ENCODE measurements at places on chromosomes 5 and 9. TPM values are rescaled to one million over a fixed set of nuclear protein-coding genes. Genes with fewer than 3 reads are reported as not detected.
A peak's percentile ranks its signal among the peaks of the same experiment; 100 is the strongest.

DNA sequence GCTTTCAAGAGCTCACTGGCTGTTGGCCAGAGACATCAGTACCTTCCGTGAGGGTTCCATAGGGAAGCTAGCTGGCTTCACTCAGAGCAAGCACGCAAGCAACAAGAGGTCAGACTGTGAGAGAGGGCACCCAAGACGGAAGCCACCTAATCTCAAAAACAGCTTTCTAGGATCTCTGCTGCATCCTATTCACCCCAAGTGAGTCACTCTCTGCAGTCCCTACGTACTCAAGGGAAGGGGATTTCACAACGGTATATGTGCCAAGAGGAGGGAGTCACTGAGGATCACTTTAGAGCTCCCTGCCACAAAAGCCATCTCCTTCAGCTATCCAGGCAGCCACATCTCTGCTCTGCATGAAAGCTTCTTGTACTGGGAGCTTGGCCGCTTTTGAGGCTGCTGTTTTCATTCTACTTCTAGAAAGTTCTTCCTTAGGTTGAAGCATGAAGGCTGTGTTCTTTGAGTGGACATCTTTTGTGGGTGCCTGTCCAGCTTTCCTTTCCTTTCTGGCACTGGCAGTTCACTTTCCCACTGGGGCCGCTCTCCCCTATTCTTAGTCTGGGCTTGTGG, 249.5 kb downstream of the MAN2A1 start:
- no peak overlapping the region for H3K4me3 ChIP-seq
- no peak overlapping the region for H3K27ac ChIP-seq
- no peaks in the 10 kb centered on the region for H3K27me3 ChIP-seq

DNA sequence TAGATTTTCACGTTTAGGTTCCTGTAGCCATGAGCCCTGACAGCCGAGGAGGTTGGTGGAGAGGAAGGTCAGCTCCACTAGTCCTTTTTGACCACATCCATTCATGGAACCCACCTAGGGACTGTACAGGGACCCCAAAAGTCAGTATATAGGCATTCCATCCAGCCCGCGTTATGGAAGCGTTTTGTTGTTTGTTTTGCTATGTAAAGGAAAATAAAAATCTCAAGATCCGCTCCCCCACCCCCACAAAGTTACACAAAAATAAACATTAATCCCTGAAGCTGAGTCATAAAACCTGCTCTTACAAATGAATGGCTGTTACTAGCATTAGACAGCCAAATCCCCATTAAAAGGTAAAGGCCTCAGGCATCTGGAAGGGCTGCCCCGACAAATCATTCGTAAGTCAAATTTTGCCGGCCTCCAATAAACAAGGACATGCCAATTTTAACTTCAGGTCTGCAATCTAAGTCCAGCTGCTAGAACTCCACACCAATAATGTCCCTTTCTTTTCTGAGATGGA, 292.9 kb downstream of the MED10 start:
- no peaks in the 10 kb centered on the region for H3K36me3 ChIP-seq
- H3K4me3 ChIP-seq, result no peak overlapping the region
- H3K4me1 ChIP-seq, result peaks cover 9% of the 10 kb centered on the region
- DNase-seq, result no peak

DNA sequence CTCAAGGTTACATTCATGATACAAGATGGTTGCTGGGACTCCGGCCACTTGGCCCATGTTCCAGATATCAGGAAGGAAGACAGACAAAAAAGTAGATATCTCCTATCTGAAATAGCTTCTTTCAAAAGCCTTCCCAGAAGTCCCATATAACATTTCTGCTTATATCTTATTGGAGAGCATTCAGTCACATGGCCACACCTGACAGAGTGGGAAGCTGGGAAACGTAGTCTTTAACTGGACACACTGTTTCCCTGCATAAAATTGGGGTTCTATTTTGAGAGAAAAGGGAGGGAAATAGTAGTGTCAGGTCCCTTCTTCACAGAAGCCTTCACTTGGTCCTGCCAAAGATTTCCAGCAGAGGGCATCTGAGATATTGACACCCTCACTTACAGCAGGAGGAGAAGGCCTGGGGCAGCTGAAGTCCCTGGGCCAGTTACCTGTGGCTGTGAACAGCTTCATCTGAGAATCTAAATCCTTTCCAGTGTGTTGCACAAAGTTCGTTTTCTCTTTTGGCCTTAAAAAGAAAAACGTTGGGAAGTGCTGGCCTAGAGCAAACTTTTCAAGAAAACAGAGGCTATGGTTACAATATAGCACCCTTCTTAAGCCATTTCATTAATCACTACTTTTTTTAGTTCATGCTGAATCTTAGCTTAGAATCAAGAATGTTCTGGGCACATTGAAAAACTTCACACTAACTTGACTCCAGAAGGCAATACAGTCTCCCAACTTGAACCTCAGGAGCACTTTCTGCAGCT, 33.5 kb downstream of the SPEF2 start:
- H3K4me1 ChIP-seq, result peaks cover 4% of the 10 kb centered on the region
- H3K27me3 ChIP-seq, result no peaks in the 10 kb centered on the region
- no peak for DNase-seq
- H3K36me3 ChIP-seq, result peaks cover 3% of the 10 kb centered on the region
- H3K4me3 ChIP-seq, result no peak overlapping the region

- peaks cover 19% of the 10 kb centered on the region for H3K4me1 ChIP-seq
- no peaks in the 10 kb centered on the region for H3K36me3 ChIP-seq
- DNase-seq, result no peak
- H3K4me3 ChIP-seq, result peak overlapping the region; percentile 95
- peak overlapping the region; percentile 87 for H3K27ac ChIP-seq
Observed at GRCh38 chr9:34456746-34457145, 1.6 kb downstream of the FAM219A start.

DNA sequence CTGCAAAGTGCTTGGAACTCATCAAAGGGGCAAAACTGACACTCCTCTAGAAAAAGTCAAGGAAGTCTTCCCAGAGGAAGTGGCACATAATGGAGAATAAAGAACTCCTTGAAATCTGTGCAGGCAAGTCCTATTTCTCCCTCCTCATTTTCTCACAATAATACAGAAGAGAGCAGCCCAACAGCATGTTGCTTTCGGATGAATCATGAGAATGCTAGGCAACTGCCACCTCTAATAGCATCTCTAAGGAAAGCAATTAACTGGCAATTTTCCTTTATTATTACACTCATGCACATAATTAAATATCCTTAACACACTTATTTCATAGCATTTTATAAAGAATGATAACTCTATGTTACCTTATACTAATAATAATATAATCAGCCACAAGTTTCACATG, 122.2 kb upstream of the PTGER4 start:
- H3K27ac ChIP-seq, result no peak overlapping the region
- H3K4me3 ChIP-seq, result no peak overlapping the region
- no peak for DNase-seq

DNA sequence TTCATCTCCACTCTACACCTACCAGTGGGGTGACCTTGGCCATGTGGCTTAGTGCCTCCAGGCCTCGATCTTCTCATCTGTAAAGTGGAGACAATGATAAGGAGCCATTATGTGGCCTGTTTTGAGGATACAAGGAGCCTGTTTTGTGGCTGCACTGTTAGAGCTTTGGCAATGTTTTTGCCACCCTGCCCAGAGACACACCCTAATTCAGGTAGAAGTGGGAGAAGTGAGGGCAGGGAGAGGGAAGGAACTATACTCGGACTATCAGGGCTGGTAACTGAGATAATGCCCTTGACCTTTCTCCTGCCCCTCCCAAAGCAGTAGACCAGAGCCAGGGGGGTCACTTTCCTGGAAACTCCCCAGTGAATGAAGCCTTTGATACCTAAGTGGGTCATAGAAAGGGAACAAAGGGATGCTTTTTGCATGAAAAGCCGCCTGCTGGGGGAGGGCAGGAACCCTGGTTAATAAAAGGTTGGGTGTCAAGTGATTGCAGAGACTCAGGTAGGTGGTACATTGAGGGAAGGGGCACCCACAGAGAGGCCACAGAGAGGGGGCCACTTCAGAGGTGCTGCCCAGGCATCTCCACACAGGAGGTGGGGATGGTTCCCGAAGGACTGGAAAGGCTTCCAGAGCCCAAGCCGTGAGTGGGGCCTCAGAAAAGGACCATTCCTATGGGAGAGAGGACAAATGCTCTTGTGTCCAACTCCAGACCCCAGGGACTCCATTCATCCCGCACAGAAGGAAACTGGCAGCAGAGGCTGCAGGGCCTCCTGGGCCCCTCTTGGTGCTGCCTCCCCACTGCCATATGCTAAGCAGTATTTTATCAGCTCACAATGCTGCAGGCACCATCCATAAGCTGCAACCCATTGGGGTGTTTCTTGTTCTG, 42.3 kb upstream of the VDAC1 start:
- no peaks in the 10 kb centered on the region for H3K4me1 ChIP-seq
- no peaks in the 10 kb centered on the region for H3K27me3 ChIP-seq
- no peak for DNase-seq
- H3K4me3 ChIP-seq, result no peak overlapping the region
- no peaks in the 10 kb centered on the region for H3K36me3 ChIP-seq
- H3K27ac ChIP-seq, result no peak overlapping the region

DNA sequence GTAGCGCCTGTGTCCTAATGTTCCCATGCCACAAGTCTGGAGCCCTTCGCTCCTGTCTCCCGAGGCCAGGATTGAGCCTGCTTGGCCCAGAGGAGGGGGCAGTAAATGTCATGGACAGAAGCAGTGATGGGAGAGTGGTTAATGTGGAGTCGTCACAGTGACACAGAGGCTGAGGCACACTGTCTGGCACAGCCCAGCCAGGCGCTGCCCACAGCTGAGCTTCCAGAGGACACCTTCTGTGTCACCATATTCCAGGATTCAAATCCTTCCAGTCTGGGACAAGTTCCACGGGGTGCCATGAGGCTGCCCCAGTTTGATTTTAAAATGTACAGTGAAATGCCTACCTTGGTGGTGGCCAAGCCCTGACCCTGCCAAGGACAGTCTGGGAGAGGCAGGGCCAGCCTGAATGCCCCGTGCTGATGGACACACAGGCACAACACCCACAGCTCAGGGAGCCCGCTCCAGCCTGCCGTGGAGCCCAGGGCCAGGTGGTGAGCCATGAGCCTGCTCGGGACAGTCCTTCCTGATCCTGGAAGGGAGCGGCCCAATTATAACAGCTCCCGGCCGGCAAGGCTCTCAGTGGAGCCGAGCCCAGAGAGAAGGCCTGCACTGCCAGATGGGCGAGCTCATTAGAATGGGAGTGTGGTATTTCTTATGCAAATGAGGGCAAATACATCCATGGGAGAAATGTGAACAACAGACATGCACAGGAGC, 99.1 kb upstream of the RUFY1 start:
- H3K4me1 ChIP-seq, result no peaks in the 10 kb centered on the region
- H3K27me3 ChIP-seq, result peaks cover 4% of the 10 kb centered on the region
- DNase-seq, result no peak
- no peak overlapping the region for H3K4me3 ChIP-seq

GRCh38 chr5:91361055-91361701, 21.9 kb downstream of the ARRDC3 start:
- no peak for DNase-seq
- H3K27ac ChIP-seq, result no peak overlapping the region
- H3K4me1 ChIP-seq, result peaks cover 7% of the 10 kb centered on the region
- no peak overlapping the region for H3K4me3 ChIP-seq
- no peaks in the 10 kb centered on the region for H3K27me3 ChIP-seq

DNA sequence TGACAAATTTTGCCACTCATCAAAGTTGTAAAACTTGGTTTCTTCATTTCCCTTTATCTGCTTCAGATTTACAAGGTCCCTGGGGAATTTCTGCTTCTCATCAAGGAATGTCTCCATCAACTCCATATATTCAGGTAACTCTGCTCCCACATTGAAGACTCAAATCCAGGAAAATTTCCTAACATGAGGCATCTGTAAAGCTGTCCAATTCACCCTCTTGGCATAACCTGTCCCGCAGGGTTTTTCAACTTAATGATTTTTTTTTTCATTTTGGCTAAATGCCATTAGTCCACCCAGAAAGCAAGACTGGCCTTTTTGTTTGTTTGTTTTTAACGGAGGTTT, 50.2 kb upstream of the SLC30A5 start:
- peaks cover 19% of the 10 kb centered on the region for H3K4me1 ChIP-seq
- peak overlapping the region; percentile 86 for H3K27ac ChIP-seq
- no peaks in the 10 kb centered on the region for H3K27me3 ChIP-seq
- H3K4me3 ChIP-seq, result peak overlapping the region; percentile 69
- DNase-seq, result no peak

Gene FOXD4L4
- 0.51 TPM for total RNA-seq

Gene SHOC1
- total RNA-seq, result not detected

Gene GLRA1
- 0.39 TPM for total RNA-seq

Gene C5orf63
- total RNA-seq, result 8.9 TPM
